ENCODE measurements at places on chromosomes 11 and 22. TPM values are rescaled to one million over a fixed set of nuclear protein-coding genes. Genes with fewer than 3 reads are reported as not detected.

DNA sequence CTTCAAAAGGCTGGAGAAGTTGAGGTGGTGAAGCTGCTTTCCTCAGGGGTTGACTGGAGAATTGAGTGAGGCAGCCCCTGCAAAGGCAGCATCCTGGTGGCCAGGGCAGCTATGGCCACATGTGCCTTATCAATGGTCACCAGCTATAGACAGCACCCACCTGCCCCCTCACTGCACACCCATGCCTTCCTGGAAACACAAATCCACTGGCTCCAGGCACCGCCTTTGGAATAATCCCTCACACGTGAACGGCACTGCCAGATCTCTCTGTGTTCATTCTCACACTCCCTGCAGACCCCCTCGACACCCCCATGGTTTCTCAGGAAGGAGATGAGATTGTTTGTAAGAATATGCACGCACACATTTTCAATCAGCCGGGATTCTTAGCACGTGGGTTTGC is 1297.8 kb downstream of the TBC1D22A start:
- H3K36me3 ChIP-seq, result no peaks in the 10 kb centered on the region
- H3K27me3 ChIP-seq, result no peaks in the 10 kb centered on the region
- H3K4me3 ChIP-seq, result no peak overlapping the region
- no peaks in the 10 kb centered on the region for H3K4me1 ChIP-seq

DNA sequence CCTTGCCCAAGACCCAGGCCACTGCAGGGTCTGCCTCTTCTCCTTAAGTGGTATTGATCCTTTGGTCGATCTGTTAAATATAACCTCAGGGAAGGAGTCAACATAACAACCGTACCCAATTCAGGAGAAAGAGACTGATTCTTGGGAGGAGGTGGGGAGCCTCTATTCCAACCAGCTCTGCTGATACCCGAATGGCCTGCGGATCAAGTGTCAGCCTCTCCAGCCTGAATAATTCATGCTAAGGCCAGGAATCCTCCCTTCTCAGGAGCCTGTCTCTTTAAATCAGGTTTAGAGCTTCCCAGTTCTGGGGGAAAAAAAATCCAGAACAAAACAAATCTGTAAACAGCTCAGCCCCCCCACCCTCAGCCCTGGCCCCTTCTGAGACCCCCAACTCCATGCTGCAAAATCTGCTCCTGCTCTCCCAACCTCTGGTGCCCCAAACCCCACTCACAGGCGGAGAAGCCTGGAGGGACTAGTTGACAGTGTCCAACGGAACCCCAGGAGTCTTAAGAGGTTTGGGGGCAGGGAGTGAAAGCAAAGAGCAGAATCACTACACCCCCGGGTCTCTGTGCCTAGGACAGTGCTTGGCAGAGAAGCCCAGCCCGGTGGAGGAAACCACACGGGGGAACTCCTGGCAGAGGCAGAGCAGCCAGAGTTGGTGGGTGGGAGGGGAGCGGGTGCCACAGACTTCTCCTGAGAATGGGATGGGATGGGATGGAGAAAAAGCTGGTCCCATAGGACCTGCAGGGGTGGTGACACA is 863 bp upstream of the TPBGL start:
- no peak overlapping the region for H3K27ac ChIP-seq
- H3K4me3 ChIP-seq, result no peak overlapping the region
- DNase-seq, result no peak
- peaks cover 34% of the 10 kb centered on the region for H3K27me3 ChIP-seq
- H3K36me3 ChIP-seq, result no peaks in the 10 kb centered on the region
- no peaks in the 10 kb centered on the region for H3K4me1 ChIP-seq

DNA sequence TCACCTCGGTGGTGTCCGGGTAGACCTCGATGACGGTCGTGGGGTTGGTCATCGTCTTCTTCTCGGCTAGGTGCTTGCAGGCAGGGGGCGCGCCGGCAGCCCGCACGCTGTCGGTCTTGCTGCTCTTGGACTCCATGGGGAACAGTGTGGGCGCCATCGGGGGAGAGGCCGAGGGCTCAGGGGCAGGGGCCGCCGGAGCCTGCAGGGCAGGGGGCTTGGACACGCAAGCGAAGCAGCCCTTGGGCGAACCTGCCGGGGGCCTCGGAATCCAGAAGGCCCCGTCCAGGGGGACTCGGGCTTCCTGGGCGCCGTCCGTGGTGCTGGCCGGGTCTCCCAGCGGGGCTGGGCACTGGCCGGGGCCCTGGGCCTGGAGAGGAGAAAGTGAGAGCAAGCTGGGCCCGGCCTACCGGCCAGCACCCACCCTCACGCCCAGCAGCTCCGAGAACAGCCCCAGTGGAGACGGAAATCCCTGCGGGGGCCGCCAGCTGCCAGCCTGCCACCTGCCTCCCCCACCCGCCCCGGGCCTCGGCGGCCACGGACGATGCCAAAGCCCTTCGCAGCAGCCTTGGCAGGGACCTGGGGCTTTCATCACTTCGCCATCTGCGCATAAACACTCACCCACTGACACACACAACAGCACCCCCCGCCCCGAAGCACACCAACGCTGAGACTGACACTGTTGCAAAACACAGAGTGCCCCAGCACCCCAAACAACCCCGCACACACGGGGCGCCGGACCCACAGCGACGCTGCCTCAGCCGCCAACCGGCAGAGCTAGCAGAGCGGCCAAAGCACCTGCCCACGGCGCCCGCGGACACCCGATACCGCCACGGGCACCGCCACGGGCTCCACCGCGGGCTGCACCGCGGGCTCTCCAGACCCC is 2.4 kb downstream of the IFITM10 start:
- H3K4me1 ChIP-seq, result no peaks in the 10 kb centered on the region
- no peak overlapping the region for H3K4me3 ChIP-seq
- no peak for DNase-seq

DNA sequence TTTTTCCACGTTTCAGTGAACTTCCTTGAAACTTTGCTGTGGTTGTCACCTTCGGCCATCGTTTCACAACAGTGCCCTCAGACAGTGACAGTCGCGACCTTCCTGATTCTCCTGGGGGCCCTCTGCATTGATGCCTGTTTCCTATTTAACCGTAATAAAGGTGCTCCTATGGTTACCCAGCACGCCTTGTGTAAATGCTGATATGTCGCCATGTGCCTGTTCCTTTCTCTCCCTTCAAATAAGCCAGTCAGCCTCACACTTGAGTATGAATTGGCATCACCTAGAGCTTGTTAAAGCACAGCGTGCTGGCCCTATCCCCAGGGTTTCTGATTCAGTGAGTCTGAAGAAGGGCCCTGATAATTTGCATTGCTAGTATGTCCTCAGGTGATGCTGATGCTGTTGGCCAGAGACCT is 104.8 kb downstream of the MICAL2 start:
- H3K4me1 ChIP-seq, result peaks cover 17% of the 10 kb centered on the region
- H3K4me3 ChIP-seq, result no peak overlapping the region
- H3K36me3 ChIP-seq, result no peaks in the 10 kb centered on the region
- DNase-seq, result no peak
- H3K27me3 ChIP-seq, result no peaks in the 10 kb centered on the region

GRCh38 chr11:79794484-79795393 is 353.9 kb upstream of the TENM4 start:
- no peaks in the 10 kb centered on the region for H3K36me3 ChIP-seq
- DNase-seq, result no peak
- H3K4me1 ChIP-seq, result no peaks in the 10 kb centered on the region
- H3K4me3 ChIP-seq, result no peak overlapping the region
- H3K27me3 ChIP-seq, result no peaks in the 10 kb centered on the region
- H3K27ac ChIP-seq, result no peak overlapping the region

- peak; percentile 46 for DNase-seq
- H3K4me3 ChIP-seq, result peak overlapping the region; percentile 3
- H3K27me3 ChIP-seq, result peaks cover 24% of the 10 kb centered on the region
- no peak overlapping the region for H3K27ac ChIP-seq
- H3K4me1 ChIP-seq, result no peaks in the 10 kb centered on the region
- no peaks in the 10 kb centered on the region for H3K36me3 ChIP-seq
Observed at GRCh38 chr11:119421941-119422808, 797 bp downstream of the THY1 start.

GRCh38 chr11:23540101-23540561 is 679.9 kb upstream of the CCDC179 start:
- H3K4me3 ChIP-seq, result no peak overlapping the region
- H3K36me3 ChIP-seq, result no peaks in the 10 kb centered on the region
- peak; percentile 58 for DNase-seq
- H3K27me3 ChIP-seq, result no peaks in the 10 kb centered on the region
- H3K4me1 ChIP-seq, result no peaks in the 10 kb centered on the region

GRCh38 chr11:102287964-102288724 is 29.1 kb upstream of the BIRC3 start:
- no peaks in the 10 kb centered on the region for H3K36me3 ChIP-seq
- H3K27me3 ChIP-seq, result no peaks in the 10 kb centered on the region
- no peaks in the 10 kb centered on the region for H3K4me1 ChIP-seq

GRCh38 chr22:49740242-49740641 is 87.4 kb downstream of the BRD1 start:
- no peaks in the 10 kb centered on the region for H3K36me3 ChIP-seq
- H3K27ac ChIP-seq, result no peak overlapping the region
- no peak overlapping the region for H3K4me3 ChIP-seq

DNA sequence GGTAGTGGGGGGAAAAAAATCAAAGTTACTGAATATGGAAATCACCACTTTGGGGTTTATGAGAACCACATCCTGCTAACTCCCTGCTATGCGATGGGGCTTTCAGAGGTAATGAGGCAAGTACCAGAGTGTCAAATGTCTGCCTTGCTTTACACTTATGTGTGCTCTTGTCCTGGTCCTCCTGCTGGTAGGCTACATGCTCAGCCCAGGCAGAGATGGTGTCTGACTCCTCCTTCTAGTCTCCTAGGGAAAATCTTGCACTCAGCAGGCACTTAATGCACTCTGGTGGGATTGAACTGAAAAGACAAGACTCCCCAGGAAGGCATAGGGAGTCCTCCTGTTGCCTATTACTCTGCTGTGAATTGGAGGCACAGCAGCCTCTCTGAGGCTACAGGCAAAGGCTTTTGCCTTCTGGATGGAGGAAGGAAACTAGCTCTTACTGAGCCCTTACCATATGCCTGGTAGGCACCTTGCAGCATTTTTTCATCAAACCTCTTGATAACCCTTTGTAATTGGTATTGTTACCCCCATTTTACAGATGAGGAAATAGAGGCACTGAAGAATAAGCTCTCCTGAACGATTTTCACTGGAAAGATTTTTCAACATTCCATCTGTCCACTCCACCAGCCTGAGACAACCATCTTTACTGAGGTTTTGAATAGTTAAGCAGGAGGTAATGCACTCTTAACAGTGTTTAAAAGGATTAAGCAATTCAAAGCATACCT is 132.1 kb upstream of the PAX6 start:
- peaks cover 6% of the 10 kb centered on the region for H3K27me3 ChIP-seq
- H3K4me1 ChIP-seq, result no peaks in the 10 kb centered on the region
- no peak for DNase-seq

DNA sequence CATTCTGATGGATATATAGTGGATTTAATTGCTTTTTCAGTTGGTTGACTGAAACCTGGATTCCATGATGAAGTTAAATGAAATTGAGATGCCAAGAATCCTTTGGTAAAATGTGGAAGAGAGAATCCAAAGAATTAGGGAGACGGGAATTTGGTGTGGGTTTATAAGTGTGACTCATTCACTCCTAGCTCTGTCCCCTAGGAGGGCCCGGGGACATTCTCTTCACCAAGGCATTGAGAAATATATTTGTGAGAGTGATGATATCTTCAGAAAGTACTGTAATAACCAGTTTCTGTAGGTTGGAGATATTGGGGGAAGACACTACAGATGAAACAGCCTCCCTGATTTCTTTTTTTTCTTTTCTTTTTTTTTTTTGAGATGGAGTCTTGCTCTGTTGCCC is 13.6 kb upstream of the PHOX2A start:
- no peaks in the 10 kb centered on the region for H3K4me1 ChIP-seq
- no peaks in the 10 kb centered on the region for H3K36me3 ChIP-seq
- DNase-seq, result no peak

DNA sequence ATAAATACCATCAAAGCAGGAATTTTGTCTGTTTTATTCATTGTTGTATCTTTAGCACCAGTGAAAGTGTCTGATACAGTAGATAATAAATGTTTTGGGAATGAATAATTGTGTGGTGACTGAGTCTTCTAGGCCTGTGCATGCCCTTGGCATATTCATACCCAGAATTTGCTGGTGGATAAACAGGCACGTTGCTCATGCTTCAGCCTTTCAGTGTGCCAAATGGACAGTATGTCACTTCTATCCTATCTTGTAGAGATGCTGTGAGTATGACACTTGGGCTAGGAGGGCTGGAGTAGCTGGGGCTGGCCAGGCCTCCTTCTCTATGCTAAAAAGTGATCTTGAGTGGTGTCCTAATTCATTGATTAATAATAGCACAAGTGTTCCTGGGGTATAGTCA is 287.3 kb upstream of the DDI1 start:
- no peaks in the 10 kb centered on the region for H3K4me1 ChIP-seq
- no peaks in the 10 kb centered on the region for H3K36me3 ChIP-seq
- H3K4me3 ChIP-seq, result no peak overlapping the region
- no peak overlapping the region for H3K27ac ChIP-seq
- H3K27me3 ChIP-seq, result no peaks in the 10 kb centered on the region

- H3K27ac ChIP-seq, result peak overlapping the region; percentile 5
- DNase-seq, result peak; percentile 95
- no peaks in the 10 kb centered on the region for H3K36me3 ChIP-seq
Observed at GRCh38 chr11:72821920-72822799, 7.9 kb downstream of the ATG16L2 start.

GRCh38 chr22:45881524-45881875 is 95.5 kb downstream of the WNT7B start:
- H3K27me3 ChIP-seq, result peaks cover 22% of the 10 kb centered on the region
- DNase-seq, result no peak
- H3K27ac ChIP-seq, result no peak overlapping the region
- no peak overlapping the region for H3K4me3 ChIP-seq
- no peaks in the 10 kb centered on the region for H3K4me1 ChIP-seq

DNA sequence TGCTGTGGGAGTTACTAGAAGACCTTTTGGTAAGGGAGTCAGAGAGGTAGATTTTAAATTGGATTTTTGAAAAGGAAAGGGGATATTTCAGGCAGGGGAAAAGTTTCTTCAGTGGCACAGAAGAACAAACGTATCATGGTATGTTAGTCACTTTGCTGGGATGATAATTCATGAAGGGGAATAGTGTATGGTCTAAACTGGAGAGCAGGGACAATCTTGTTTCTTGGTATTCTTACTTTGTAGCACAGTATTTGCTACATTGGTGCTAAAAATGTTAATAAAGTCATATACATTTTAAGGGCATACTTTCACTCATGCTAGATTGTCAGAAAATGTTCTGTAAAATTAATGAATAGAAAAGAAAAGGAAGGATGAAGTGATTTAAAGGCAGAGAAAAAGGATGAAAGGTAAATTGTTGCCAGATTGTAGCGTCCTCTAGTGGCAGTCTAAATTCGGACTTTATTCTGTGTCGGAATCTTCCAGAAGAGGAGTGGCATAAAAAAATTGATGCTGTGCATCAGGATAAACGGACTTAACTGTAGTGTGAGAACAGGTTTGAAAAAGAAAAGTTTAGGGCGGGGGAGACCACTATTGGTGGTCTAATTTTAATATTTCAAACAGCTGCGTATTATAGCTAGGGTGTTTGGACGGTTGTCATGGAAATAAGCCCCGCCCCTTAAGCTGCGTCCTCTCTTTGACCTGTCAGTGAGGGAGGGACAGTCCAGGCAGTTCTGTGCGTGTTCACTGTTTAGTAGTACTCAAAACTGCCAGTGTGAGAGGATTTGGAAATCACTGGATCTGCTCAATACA is at the start of gene BCO2:
BCO2 (plus strand) TSS at position 724 of the 810 bp plus-strand sequence. CDS start 90 bp downstream, outside the sequence.
- H3K4me1 ChIP-seq, result no peaks in the 10 kb centered on the region
- H3K27me3 ChIP-seq, result no peaks in the 10 kb centered on the region
- peak within 1 kb of the TSS; percentile 83 for H3K27ac ChIP-seq
- peak; percentile 98 for DNase-seq

The NEFH gene
- 0.71 TPM for total RNA-seq

The PIWIL4 gene
- 5.8 TPM for total RNA-seq

The CRYAB gene
- total RNA-seq, result 60.8 TPM

The RFPL3 gene
- total RNA-seq, result not detected

The OR5P2 gene
- total RNA-seq, result 0.83 TPM

The OR56B4 gene
- total RNA-seq, result not detected

The SLC5A4 gene
- 1.5 TPM for total RNA-seq
